NCI-H1417 (cell line): ENCODE measurements at places on chromosomes 2 and 18.

DNA sequence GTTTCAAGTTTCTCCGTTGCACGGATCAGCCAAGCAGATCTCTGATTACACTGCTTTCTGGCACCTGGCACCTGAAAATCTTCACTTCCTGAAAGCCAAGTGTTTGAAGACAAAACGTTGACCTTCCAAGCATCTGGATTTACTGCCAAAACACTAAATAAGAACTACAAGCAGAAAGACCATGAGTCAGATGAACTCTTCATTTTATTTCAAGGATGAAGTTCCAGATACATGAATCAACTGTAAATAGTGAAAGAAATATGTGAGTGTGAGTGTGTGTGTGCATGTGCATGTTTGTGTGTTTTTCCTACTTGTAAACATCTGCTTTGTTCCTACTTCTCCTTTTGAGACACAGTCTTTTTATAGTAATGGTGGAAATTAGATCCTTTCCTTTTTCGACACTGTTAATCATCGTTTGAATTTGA is 60.0 kb upstream of the DTNA start:
- DNase-seq = no peak

GRCh38 chr2:111054791-111055691 is 65.7 kb upstream of the BCL2L11 start:
- DNase-seq = peak; percentile 5

GRCh38 chr2:159110784-159111183 is 142.3 kb downstream of the TANC1 start:
- DNase-seq = no peak

DNA sequence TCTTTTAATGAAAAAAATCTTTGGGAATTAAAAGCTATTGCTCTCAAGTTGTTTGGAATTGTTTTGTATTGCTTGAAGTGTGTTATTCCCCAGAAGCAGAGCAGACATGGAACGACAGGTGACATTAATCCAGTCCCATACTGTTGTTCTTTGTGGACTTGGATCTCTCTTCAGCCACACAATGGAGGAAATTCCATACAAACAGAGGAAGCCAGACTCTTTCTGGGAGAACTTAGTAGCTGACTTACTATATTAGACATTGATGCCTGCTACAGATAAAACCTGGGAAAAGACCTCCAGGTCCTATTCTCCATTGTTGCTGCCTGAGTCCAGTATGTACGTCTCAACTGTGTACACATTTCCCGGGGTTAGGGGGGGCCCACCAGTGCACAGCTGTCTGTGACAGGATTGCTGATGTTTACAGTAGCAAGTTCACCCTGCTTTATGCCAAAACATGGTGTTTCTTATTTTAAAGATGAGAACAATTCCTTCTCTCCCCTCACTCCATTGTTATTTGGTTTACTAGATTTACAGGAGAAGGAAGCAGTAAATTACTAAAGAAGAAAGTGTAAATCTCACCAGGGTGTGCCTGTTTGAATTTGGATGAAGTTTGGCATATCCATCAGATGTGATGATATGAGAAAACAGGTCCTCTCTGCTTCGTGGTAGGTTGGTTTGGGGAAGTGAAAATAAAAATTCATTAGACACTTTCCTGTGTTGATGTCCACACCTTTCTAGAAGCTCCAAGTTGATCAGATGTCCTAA is 142.4 kb upstream of the RBBP8 start:
- no peak for DNase-seq

- DNase-seq = no peak
These were observed 70.3 kb upstream of the PSME4 start for GRCh38 chr2:54041135-54041534.

GRCh38 chr2:102103284-102103683 is 39.3 kb upstream of the IL1R1 start:
- no peak for DNase-seq

DNA sequence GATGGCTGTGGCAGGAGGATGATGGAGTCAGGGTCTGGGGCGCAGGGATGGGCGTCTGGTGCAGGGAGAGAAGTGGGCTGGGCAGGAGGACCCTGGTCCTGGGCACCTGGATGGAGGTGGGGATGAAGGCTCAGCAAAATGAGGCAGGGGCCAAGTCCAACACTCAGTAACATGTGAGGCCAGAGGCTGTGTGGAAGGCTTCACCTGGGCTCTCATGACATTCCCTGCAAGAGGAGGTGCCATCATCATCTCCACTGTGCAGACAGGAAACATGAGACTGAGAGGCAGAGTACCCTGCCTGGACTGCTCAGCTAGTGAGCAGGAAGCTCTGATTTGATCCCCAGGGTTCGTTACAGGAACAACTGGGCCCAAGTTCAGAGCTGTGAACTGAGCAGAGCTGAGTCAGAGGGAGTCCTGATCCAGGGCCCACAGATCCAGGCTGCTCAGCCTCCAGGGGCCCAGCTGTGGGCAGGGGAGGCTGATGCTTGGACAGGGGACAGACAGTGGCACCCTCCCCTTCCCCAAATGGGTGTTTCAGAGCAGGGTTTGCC is 36.9 kb downstream of the HJURP start:
- no peak for DNase-seq

GRCh38 chr2:41933046-41933420 is 114.8 kb upstream of the PKDCC start:
- no peak for DNase-seq

- DNase-seq = no peak
These were observed 2.4 kb upstream of the KCNIP3 start for GRCh38 chr2:95294579-95295250.

DNA sequence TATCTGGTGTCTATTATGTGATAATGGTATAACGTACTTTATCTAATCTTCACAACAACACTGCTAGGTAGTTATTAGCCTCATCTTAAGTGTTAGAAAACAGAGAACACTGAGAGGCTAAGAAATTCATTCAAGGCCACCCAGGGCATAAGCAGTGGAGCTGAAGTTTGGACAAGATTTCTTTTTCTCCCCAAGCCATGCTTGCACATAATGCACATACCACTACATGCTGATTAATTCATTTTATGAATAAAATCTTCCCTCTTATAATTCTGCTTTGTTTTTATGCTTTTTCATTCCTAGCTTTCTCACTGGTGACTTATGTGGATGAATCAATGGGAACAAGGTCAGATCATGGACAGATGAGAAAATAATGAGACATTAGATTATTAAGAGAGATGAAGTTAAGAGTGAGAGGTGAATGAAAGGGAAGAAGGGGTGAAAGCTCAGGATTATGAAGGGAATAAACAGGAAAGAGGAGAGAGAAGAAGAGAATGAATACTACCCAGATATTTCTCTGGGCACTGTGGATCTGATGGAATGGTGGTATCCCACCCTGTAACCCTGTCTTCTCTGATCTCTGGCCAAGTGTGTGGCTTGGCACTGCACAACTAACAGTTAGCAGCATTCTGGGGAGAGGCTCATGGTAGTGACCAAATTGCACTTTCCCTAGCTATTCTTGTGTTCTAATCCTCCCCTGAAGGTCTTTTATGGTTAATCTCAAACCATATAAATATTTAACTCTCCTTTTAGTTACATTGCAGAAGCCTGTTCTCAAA is 17.7 kb upstream of the GALNT3 start:
- DNase-seq = no peak

DNA sequence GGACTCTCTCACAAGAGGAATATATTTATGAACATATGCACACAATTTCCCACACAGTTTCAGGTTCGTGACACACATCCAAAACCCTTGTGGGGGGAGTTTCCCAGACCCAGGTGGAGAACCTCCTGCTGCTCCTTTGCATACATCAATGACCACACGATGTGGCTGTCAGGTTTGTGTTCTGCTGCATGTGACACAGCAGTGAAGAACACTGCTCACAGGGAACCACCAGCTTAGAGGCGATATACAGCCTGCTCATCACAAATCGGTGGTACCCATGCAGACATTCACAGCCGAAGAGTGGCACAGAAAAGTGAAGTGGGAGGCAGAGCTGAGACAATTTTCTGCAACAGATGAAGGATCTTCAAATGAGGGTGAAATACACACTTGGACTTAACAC is 175.6 kb upstream of the ZFP36L2 start:
- peak; percentile 9 for DNase-seq

- peak; percentile 45 for DNase-seq
These were observed 241.3 kb downstream of the AGPS start for GRCh38 chr2:177633910-177634294.

DNA sequence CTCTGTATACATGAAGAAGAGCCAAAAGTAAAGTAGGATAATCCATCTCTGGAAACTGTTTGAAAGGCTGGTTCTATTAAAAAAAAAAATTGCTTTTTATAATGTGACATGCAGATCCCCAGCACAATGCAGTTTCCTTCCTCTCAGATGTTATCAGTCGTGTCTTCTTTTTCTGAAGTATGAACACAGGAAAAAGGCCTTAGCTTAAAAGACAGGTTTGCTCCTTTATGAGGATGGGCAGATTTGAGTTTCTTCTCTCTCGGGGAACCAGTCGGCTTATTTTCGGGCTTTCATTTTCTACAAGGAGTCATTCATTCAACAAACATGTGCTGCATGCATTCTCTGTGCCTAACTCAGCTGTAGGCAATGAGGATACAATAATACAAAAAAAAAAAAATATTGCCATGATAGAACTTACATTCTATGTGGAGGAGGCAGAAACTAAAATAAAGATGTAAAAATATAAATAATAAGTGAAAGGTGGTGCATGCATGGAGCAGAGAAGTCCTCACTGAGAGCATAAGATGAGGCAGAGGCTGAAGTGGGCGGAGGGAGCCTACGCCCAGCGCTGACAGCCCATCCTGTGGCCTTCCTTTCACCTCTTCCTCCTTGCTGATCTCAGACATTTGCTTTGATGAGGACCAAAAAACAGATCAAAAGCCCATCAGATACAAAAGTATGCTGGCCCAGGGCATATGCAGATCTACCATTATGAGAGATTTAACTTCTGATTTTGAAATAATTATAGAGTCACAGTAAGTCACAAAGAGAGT is at the start of gene CD226:
Gene CD226 (minus strand): TSS at position 513 of the 773 bp plus-strand sequence. CDS start 467 bp downstream, at position 46.
- DNase-seq = no peak

GRCh38 chr2:177289824-177290628 is 25.5 kb upstream of the NFE2L2 start:
- no peak for DNase-seq

GRCh38 chr18:13319629-13320028 is 101.1 kb downstream of the LDLRAD4 start:
- DNase-seq = no peak

DNA sequence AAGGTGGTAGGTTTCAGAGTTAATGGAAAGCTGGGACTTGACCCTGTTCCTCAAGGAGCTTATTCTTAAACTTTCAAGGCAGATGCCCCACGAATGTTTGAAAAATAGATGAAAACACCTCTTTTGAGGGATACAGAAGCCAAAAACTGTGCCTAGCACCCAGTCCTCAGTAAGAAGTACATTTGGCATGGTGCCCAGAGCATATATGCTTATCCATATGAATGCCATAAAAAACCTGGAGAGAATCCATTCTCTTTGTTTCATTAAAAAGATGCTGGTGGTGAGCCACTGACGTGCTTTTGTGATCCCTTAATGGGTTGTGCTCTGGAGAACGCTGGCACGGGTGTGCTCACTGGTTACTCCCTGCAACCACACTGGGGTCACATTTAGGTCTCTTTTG is 69.0 kb downstream of the IL1R2 start:
- DNase-seq = no peak

GRCh38 chr2:45085487-45085886 is 76.2 kb upstream of the SIX2 start:
- DNase-seq = no peak

DNA sequence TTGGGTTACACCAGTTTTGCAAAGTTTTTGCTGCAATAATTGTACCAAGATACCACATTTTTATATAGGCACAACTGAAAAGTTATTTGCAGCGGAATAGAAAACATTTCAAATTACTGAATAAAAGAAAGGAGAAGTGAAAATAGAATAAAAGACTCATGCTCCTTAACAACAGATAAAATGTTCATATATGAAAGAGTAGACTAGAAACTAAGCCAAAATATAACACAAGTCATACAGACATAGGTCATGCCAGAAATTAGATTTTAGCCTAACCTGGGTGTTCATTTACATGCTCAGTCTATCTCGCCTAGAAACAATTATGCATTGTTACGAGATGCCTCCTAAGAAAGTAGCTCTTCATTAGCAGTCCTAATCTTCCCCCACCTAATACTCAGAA is 16.4 kb upstream of the MAP3K20 start:
- no peak for DNase-seq

GRCh38 chr2:43086451-43087221 is 139.8 kb downstream of the ZFP36L2 start:
- DNase-seq = no peak

DNA sequence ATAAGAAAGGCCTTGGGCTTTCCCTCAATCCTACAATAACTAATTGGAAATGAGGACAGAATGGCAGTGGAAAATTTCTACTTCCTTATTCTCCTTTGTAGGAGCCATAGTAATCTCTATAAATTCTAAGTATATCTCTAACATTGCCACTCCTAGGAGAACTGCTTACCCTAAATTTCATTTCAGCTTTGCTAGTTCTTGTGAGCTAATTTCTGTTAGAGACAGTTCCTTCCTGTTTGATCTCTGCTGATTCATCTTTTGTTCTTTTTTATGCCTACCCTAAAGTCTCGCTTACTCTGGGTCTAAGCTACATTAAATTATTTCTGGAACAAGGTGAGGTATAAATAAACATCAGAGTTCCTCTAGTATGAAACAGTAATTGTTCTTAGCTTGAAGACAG is 25.7 kb downstream of the ABHD3 start:
- no peak for DNase-seq

GRCh38 chr2:160258492-160258805 is 58.4 kb upstream of the ITGB6 start:
- DNase-seq = no peak

- no peak for DNase-seq
These were observed 17.6 kb downstream of the LCLAT1 start for GRCh38 chr2:30464544-30465170.

GRCh38 chr18:22046473-22046872 is 122.9 kb upstream of the GATA6 start:
- DNase-seq = no peak

DNA sequence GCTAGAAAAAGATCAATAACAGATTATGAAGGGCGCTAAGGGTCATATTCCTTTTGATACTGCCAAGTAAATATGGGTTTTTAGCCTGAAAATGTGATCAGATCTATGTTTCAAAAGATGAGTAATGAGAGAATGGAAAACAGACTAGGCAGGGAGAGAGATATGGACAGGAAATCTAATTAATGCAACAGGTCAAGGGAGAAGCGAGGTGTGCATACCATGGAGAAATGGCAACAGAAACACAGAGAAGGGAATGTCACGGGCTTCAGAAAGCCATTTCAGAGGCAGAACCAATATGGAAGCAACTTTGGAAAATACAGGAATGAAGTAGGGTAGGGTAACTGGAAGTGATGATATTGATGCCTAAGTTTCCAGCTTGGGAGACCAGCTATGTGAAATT is 69.3 kb downstream of the SIGLEC15 start:
- no peak for DNase-seq

DNA sequence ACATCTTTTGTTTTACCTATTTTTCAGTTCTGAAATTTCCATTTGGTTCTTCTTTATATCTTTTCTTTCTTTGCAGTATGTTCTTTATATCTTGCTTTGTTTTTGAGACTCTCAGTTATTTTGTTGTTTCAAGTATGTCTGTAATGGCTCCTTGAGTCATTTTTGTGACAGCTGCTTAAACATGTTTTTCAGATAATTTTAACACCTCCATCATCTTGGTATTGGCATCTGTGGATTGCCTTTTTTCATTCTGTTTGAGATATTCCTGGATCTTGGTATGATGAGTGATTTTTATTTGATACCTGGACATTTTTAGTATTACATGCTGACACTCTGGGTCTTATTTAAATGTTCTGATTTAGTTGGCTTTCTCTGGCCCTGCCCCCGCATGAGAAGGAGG is 89.5 kb downstream of the NCOA1 start:
- no peak for DNase-seq

- DNase-seq = no peak
These were observed 21.3 kb downstream of the IL18RAP start for GRCh38 chr2:102444233-102444632.
